T-helper 17 cell (primary cell): ENCODE measurements at places on chromosomes 16 and 17.

DNA sequence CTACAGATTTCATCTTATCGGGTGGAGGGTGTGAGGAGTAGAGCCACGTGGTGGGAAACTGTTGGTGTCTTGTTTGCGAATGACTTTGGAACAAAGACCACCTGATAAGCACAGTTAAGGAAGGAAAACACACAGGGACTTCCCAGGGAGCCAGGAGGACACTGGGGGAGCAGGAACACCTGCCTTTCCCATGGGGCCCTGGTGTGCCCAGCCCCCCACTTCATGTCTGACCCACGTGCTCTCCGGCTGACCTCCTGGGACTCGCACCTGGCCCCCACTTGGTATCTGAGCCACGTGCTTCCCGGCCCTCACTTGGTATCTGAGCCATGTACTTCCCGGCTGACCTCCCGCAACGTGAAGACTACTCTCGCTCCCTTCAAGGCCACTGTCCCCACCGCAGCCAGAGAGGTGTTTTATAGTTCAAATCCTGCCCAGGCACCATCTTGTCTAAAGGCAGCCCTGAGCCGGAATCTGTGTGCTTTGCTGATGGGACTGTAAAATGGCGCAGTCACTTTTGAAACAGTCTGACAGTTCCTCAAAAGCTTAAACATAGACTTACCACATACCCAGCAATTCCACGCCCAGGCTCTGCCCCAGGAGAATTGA lies 5.4 kb upstream of the CSNK1D start:
- DNase-seq: no peak
- no peaks in the 10 kb centered on the region for H3K36me3 ChIP-seq
- no peak overlapping the region for H3K27ac ChIP-seq
- no peak overlapping the region for H3K4me3 ChIP-seq
- no peaks in the 10 kb centered on the region for H3K27me3 ChIP-seq
- H3K4me1 ChIP-seq: peaks cover 20% of the 10 kb centered on the region

DNA sequence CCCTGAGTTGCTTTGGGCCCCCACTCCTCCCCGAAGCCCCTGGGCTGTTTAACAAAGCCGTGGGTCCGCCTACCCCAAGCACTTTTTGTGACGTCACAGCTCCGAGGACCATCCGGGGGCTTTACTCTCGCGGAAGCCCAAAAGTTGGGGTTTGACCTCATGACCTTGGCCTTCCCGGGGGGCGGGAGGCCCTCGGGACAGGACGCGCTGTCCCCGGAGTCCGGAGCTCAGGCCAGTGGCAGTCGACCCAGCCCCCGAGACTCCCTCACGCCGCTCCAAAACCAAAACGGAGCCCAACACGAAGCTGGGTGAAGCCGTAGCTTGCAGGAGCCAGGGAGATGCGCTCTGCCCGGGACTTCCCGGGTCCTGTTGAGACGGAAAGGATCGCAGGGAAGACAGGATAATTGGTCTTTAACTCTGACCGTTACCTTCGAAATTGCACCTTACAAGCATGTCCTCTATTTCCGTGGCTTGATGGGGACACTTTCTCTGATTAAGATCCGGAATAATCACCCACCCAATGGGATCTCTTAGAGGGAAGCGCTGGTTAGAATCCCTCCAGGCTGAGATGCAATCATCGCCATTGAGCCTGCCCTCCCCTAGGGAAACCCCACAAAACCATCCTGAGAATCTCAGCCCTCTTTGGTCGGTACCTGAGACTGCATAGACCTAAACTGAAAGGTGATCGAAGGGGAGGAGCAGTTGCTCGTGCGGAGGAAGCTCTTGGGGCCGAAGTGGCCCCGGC lies 4.9 kb upstream of the SOX9 start:
- H3K4me1 ChIP-seq: peaks cover 5% of the 10 kb centered on the region
- no peak for DNase-seq
- peaks cover 2% of the 10 kb centered on the region for H3K36me3 ChIP-seq

- peaks cover 15% of the 10 kb centered on the region for H3K36me3 ChIP-seq
- H3K4me3 ChIP-seq: no peak overlapping the region
- peaks cover 8% of the 10 kb centered on the region for H3K4me1 ChIP-seq
- H3K27me3 ChIP-seq: no peaks in the 10 kb centered on the region
- DNase-seq: no peak
Observed at GRCh38 chr16:3774156-3774767, 56.9 kb upstream of the TRAP1 start.

- no peak overlapping the region for H3K4me3 ChIP-seq
- H3K4me1 ChIP-seq: peaks cover 2% of the 10 kb centered on the region
- no peak overlapping the region for H3K27ac ChIP-seq
Observed at GRCh38 chr17:73420897-73421296, 109.1 kb upstream of the CDC42EP4 start.

DNA sequence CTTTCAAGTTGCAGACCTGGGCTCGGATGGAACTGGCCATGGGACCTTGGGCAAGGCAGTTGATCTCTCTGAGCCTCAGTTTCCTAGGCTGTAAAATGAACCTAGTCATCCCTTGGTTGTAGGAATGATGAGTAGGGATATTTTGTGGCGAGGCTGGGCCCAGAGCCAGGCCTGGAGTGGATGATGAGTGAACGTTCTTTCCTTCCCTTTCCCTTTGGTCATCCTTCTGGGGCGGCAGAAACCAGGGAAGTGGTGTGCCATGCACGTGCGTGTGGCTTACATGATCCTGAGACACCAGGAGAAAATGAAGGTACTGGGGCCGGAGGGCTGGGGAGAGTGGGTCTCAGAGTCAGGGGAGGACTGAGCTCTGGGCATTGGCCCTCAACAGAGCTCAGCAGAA lies 8.4 kb downstream of the FBRS start:
- no peaks in the 10 kb centered on the region for H3K27me3 ChIP-seq
- no peak overlapping the region for H3K4me3 ChIP-seq
- no peak overlapping the region for H3K27ac ChIP-seq
- H3K4me1 ChIP-seq: peaks cover 26% of the 10 kb centered on the region
- DNase-seq: no peak
- H3K36me3 ChIP-seq: peaks cover 10% of the 10 kb centered on the region

- H3K4me1 ChIP-seq: peaks cover 14% of the 10 kb centered on the region
- H3K4me3 ChIP-seq: no peak overlapping the region
- DNase-seq: no peak
- peaks cover 2% of the 10 kb centered on the region for H3K36me3 ChIP-seq
Observed at GRCh38 chr17:1865252-1866037, 35.6 kb downstream of the RPA1 start.

DNA sequence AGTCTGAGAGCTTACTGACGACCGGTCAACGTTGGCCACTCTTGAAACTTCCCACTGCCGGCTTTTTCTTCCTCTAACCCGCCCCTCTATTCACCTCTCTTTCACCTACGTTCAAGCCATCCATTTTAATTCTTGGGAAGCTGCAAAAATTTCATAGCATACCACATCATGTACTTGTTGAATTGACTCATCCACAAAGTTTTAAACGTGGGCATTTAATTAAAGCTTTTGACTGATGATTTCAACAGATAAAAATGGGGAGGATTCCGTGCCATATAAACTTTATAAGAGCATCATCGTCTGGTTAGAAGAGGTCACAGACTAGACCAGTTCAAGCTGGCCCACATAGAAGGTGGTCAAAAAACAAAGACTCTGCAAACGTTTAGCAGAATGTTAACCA lies 22.5 kb downstream of the VPS53 start:
- DNase-seq: no peak
- H3K27ac ChIP-seq: no peak overlapping the region
- H3K27me3 ChIP-seq: no peaks in the 10 kb centered on the region

DNA sequence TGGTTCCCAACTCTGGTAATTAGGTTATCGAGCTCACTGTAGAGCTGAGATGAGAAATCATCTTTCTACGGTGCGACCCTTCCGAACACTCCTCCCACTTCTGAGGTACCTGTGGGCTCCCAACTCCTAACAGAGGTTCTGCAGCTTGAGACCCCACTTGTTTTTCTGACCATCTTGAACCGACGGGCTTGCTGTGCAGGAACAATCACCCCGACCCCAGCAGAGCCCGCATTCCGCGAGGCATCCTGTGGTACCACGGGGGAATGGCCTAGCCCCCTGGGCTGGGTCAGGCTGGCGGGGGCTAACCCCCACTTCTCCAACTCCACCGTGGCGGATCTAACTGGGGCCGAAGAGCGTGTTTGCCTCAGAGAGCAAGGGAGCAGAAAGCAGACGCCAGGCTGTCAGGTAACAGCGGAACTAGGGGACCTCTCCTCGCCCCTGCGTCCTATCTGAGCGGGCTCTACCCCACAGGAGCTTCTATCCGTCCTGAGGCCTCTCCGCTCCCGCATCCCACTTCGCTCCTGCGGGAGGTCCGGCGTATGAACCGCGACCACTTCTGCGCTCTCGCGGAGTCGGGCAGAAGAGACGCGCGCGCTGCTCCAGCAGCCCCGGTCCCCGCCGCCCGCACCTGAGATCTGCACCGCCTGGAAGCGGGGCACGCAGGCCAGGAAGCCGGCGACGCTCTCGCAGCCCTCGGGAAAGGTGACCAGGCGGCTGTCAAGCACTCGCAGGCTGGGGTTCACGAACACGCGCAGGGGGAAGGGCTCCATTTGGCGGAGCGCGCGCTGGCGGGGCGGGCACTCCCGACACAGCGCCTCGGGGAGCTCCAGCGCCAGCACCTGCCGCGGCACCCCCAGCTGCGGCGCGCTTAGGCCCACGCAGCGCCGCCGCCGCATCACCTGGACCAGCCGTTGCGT lies 761 bp downstream of the PDF start:
- H3K27ac ChIP-seq: peak overlapping the region; percentile 72
- H3K4me1 ChIP-seq: peaks cover 32% of the 10 kb centered on the region
- H3K4me3 ChIP-seq: peak overlapping the region; percentile 89
- no peaks in the 10 kb centered on the region for H3K27me3 ChIP-seq
- no peak for DNase-seq

DNA sequence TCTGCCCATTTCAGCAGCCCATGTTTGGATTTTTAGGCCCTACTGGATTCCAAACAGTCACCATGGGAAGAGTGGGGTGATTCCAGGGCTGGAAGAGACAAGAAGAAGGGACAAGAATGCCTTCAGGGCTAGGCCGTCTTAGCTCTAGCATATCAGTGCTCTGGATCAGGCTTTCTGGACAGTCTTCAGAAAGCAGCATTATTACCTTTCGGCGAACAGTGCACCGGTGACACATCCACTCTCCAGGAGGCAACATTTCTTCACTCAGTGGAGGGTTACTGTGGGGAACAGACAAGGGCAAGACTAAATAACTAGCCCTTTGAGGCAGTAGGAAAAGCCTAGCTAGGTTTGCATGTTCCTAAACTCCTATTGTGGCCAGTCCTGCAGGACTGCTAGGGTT lies 23.9 kb upstream of the DHRS13 start:
- peaks cover 39% of the 10 kb centered on the region for H3K4me1 ChIP-seq
- H3K4me3 ChIP-seq: no peak overlapping the region
- no peaks in the 10 kb centered on the region for H3K27me3 ChIP-seq
- peak overlapping the region; percentile 97 for H3K27ac ChIP-seq
- H3K36me3 ChIP-seq: peaks cover 6% of the 10 kb centered on the region

DNA sequence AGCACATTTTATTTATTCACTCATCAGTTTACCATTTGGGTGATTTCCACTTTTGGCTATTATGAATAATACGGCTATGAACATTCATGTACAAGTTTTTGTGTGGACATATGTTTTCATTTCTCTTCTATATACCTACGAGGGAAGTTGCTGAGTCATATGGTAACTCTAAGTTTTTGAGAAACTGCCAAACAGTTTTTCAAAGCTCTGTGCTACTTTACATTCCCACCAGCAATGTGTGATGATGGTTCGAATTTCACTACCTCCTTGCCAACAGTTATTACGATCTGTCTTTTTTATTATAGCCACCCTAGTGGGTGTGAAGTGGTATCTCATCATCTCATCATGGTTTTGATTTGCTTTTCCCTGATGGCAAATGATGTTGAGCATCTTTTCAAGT lies 63.7 kb upstream of the MRTFB start:
- H3K4me3 ChIP-seq: no peak overlapping the region
- H3K27ac ChIP-seq: no peak overlapping the region
- H3K4me1 ChIP-seq: peaks cover 9% of the 10 kb centered on the region
- DNase-seq: no peak
- H3K36me3 ChIP-seq: no peaks in the 10 kb centered on the region

DNA sequence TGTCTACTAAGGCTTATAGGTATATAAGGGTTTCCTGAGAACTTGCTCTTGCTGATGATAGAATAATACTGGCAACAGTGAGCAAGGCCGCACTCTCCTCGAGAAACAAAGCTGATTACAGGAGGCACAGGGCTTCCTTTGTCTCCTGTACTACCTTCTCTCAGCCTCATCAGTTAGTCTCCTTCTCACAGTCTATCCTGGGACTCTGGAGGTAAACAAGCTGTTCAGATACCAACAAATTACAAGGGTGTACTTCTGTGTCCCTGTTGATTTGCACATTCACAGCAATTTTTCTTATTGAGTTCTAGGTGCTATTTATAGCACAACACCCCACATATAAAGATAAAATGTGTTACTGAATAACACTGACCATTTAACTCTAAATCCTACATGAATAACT lies 98.7 kb downstream of the TRIM37 start:
- no peaks in the 10 kb centered on the region for H3K27me3 ChIP-seq
- DNase-seq: no peak

- no peak overlapping the region for H3K27ac ChIP-seq
- no peaks in the 10 kb centered on the region for H3K4me1 ChIP-seq
- H3K36me3 ChIP-seq: peaks cover 8% of the 10 kb centered on the region
- no peak overlapping the region for H3K4me3 ChIP-seq
- no peaks in the 10 kb centered on the region for H3K27me3 ChIP-seq
Observed at GRCh38 chr16:54118846-54119245, 167.7 kb downstream of the IRX3 start.

GRCh38 chr16:1538804-1539520 lies 5.5 kb downstream of the TMEM204 start:
- H3K4me1 ChIP-seq: peaks cover 57% of the 10 kb centered on the region
- peaks cover 6% of the 10 kb centered on the region for H3K36me3 ChIP-seq
- H3K27me3 ChIP-seq: no peaks in the 10 kb centered on the region
- peak overlapping the region; percentile 93 for H3K27ac ChIP-seq
- DNase-seq: no peak

DNA sequence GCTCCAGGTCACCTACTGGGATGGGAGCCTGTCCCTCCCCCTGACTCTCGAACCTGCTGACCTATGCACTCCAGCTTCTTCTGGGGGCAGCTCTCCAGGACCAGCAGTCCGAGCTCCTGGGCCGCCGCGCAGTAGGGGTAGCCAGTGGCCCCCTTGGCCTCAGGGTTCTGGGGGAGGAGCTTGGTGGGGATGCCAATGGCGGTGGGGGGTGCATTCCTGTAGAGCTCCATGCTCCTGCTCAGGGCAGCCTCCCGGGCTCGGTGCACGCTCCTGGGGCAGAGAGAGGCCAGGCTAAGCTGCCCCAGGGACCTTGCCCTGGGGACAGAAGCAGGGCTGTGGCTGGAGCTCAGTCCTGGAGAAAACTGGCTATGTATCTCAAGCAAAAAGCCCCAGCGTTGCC lies 7.7 kb upstream of the SPATA2L start:
- no peak for DNase-seq
- no peak overlapping the region for H3K4me3 ChIP-seq
- peaks cover 5% of the 10 kb centered on the region for H3K4me1 ChIP-seq
- H3K27ac ChIP-seq: no peak overlapping the region
- H3K36me3 ChIP-seq: no peaks in the 10 kb centered on the region
- no peaks in the 10 kb centered on the region for H3K27me3 ChIP-seq

GRCh38 chr17:55872374-55872773 lies 121.5 kb downstream of the PCTP start:
- no peaks in the 10 kb centered on the region for H3K4me1 ChIP-seq
- H3K27ac ChIP-seq: no peak overlapping the region
- H3K27me3 ChIP-seq: no peaks in the 10 kb centered on the region
- H3K4me3 ChIP-seq: no peak overlapping the region
- no peaks in the 10 kb centered on the region for H3K36me3 ChIP-seq
- no peak for DNase-seq
